Naive thymus-derived CD4-positive, alpha-beta T cell (primary cell): ENCODE measurements at places on chromosomes 12 and 14. TPM values are rescaled to one million over a fixed set of nuclear protein-coding genes. Genes with fewer than 3 reads are reported as not detected.

DNA sequence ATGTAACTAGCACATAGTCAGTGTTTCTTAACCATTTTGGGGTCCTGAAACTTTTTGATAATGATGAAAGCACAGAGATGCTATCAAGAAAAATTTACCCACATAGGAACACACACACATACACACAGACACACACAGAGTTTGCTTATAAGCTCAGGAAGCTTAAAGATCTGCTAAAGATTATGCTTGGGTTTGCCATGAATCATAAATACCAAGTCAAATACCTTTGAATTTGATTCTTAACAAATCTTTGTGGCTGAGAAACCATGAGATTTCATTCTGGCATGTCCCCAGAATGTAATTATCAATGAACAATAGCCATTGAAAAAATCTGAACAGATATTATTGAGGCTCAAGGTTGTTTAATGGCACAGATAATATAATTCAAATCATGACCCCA, 89.2 kb downstream of the NTS start:
- no peak overlapping the region for H3K4me3 ChIP-seq
- DNase-seq: no peak
- no peaks in the 10 kb centered on the region for H3K4me1 ChIP-seq

DNA sequence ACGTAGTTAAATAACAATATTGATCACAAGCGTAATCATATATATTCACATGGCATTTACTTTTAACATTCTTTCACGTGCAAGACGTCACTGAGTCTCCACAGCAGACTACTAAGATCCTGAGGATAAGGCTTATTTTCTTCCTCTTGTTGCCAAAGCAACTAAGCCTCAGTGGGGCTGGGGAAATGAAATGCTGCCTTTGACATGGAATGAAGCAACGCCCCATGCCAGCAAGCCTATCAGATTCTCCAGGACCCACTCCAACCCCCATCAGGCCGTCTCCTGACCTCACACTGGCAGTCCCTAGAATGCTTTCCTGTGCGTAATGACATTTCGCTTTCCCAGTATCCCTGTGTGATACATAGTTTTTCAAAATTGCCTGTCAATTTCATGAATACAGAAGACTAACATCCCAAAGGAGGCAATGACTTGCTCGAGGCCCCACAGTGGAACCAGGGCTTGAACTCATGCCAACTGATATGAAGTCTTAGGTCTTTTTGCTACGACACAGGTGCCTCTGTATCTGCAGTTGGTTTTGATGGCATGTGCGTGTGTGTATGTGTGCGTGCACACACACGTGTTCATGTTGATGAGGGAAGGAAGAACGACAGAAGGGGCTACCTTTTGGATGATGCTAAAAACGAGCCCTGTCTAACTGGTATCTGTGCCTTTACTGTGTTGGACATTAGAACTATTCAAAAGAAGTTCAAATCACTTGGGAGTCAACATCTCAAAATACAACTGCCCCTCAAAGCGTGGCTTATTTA, 239.1 kb downstream of the VRK1 start:
- no peaks in the 10 kb centered on the region for H3K36me3 ChIP-seq
- no peak overlapping the region for H3K27ac ChIP-seq
- no peaks in the 10 kb centered on the region for H3K4me1 ChIP-seq
- peaks cover 4% of the 10 kb centered on the region for H3K27me3 ChIP-seq
- no peak for DNase-seq
- H3K4me3 ChIP-seq: no peak overlapping the region

DNA sequence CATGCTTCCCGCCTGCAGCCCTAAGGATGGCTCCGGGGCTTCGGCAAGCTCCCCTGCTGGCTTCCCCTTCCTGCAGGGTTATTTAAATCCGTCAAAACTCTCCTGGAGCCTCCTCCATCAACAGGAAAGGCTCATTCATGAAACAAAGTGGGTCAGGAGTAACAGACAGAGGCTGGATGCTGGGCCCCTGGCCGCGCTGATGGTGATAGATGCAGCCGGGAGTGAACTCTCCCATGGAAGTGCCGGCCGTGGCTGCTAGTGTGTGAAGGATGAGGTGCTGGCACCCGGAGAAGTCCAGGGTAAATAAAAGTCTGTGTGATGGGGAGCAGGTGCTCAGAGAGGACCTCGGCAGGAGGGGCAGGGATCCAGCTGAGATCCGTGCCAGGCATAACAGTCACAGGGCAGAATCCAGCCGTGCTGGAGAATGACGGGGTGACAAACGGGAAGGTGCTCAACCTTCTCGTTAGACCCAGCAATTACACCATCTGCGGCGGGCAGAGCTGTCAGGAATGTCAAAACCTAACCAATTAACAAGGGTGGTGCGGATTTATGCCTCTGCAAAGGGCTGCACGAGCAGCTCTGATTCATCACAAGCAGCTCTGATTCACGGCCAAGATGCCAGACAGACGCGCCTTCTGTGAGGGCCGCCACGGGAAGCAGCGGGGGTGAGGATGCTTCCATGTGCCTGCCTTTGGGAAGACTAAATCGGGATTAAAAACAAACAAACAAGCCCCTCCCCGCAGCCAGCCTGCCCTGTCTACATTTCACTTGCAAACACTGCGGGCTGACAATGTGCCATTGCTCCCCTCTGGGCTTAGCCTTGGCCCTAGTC, 55.6 kb downstream of the SYNE3 start:
- no peak for DNase-seq
- no peaks in the 10 kb centered on the region for H3K27me3 ChIP-seq
- no peak overlapping the region for H3K4me3 ChIP-seq
- H3K36me3 ChIP-seq: peaks cover 3% of the 10 kb centered on the region
- peaks cover 43% of the 10 kb centered on the region for H3K4me1 ChIP-seq
- peak overlapping the region; percentile 85 for H3K27ac ChIP-seq

GRCh38 chr12:127711108-127711507, 555.9 kb upstream of the TMEM132C start:
- no peak for DNase-seq
- H3K4me1 ChIP-seq: no peaks in the 10 kb centered on the region
- H3K4me3 ChIP-seq: no peak overlapping the region
- no peaks in the 10 kb centered on the region for H3K27me3 ChIP-seq

- DNase-seq: peak; percentile 30
- H3K27me3 ChIP-seq: no peaks in the 10 kb centered on the region
- no peaks in the 10 kb centered on the region for H3K36me3 ChIP-seq
- no peak overlapping the region for H3K4me3 ChIP-seq
Observed at GRCh38 chr12:98698603-98699463, 53.7 kb downstream of the APAF1 start.

- H3K27me3 ChIP-seq: no peaks in the 10 kb centered on the region
- no peaks in the 10 kb centered on the region for H3K36me3 ChIP-seq
- no peak overlapping the region for H3K4me3 ChIP-seq
- DNase-seq: no peak
Observed at GRCh38 chr14:89000007-89000942, 175.8 kb downstream of the TTC8 start.

DNA sequence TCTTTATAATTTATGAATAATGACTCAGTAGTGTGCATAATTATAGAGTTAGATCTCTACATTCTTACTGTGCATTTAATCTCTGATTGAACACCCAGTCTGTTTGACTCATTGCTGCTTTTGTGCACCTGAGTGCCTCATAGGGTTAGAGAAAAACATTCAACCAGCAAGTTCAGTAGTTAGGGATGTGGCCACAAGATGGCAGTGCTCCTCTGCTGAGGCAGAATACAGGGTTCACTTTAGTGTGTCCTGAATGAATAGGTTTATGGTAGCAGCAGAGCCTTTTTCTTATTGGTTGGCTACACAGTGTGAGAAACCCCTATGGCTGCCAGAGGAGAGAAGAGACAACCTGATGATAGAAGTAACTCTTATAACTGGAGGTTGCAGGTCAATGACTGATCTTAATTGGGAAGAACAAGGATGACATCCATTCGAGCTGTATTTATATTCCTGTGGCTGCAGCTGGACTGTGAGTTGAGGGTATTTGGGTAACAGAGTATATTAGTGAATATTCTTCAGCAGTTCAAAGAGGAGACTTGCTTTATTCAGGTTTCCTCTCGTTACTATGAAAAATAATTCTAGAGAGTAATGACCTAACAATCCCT, 194.9 kb upstream of the OR4E1 start:
- H3K36me3 ChIP-seq: no peaks in the 10 kb centered on the region
- H3K27ac ChIP-seq: peak overlapping the region; percentile 25
- peaks cover 3% of the 10 kb centered on the region for H3K27me3 ChIP-seq

GRCh38 chr12:99067171-99067785, 422.2 kb downstream of the APAF1 start:
- H3K27ac ChIP-seq: no peak overlapping the region
- no peak overlapping the region for H3K4me3 ChIP-seq
- no peak for DNase-seq
- H3K27me3 ChIP-seq: no peaks in the 10 kb centered on the region
- no peaks in the 10 kb centered on the region for H3K36me3 ChIP-seq

DNA sequence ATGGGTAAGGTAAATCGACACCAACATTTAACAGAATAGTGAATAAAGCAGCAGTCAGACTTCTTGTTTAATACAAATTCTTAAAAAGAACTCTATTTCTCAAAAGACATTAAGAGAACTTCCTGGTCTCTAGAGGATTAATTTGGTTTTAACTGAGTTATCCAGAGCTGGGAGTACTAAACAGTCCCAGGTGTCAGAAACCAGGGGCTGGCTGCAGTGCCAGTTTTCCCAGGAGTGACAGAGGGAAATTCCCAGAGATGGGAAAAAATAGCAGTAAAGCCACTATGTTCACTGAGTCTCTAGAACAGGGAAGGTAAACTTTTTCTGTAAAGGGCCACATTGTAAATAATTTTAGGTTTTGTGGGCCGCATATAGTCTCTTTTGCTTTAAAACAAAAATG, 8.8 kb downstream of the ATP5MC2 start:
- no peak overlapping the region for H3K4me3 ChIP-seq
- H3K36me3 ChIP-seq: peaks cover 87% of the 10 kb centered on the region
- H3K27me3 ChIP-seq: no peaks in the 10 kb centered on the region
- no peak for DNase-seq
- no peak overlapping the region for H3K27ac ChIP-seq

DNA sequence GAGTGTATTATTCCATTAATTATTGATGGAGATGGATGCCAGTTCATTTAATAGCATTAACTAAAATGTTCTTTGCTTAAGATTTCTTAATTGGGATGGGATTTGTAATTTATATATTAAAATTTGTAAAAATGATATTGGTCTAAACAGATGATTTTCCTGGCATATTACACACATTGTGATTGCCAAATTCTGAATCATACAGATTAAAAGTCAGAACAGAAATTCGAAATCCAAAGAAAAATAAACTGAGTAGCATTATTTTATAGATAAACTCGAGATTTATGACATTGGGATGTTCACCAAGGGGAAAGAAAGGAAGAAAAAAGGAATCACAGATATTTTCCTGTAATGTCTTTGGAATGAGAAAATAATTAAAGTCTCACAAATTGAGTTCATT, 481.1 kb downstream of the CCER1 start:
- H3K27ac ChIP-seq: no peak overlapping the region
- no peaks in the 10 kb centered on the region for H3K27me3 ChIP-seq
- H3K4me3 ChIP-seq: no peak overlapping the region

GRCh38 chr14:89430391-89431236, 13.6 kb upstream of the FOXN3 start:
- H3K36me3 ChIP-seq: no peaks in the 10 kb centered on the region
- peak; percentile 78 for DNase-seq
- peak overlapping the region; percentile 68 for H3K27ac ChIP-seq
- peaks cover 30% of the 10 kb centered on the region for H3K4me1 ChIP-seq
- no peaks in the 10 kb centered on the region for H3K27me3 ChIP-seq

PEX5 gene
- 17.3 TPM for polyA plus RNA-seq

CLEC9A gene
- not detected for polyA plus RNA-seq

GDF3 gene
- polyA plus RNA-seq: not detected
